Kasumi-1 (cell line): ENCODE measurements at places on chromosomes 3 and 15.
A peak's percentile ranks its signal among the peaks of the same experiment; 100 is the strongest.

GRCh38 chr15:28219116-28219515 lies 102.9 kb downstream of the HERC2 start:
- no peak for DNase-seq

DNA sequence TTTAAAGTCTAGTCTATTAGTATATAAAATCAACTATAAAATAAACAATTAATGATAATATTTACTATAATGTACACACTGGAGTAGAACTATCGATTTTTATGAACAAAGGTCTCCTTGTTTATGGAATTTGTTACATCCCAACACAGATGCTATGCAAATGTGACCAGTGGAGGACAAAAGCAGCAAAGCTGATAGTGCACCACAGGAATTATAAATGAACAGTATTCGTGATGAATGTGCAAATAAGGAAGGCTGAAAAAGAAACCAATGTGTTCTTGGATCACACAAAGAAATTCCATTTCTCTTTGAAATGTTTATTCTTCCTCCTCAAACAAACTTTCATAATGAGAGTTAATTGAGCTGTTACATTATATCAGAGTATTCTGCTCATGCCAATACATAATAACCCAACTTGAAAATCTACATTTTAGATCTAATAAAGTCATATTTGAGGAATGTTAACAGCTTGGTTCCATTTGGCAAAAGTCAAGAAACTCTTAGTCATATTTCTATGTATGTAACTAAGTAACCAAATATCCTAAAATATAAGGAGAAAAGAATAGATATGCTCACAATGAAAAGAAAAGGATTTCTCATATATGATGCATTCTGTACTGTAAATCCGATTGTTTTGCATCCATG lies 79.3 kb downstream of the NEK10 start:
- DNase-seq, result no peak

GRCh38 chr3:46208167-46208704 lies at the start of gene CCR1:
Gene CCR1 (minus strand): TSS chr3:46208313. CDS start chr3:46204313, 4,000 bp downstream.
- DNase-seq, result peak; percentile 72

DNA sequence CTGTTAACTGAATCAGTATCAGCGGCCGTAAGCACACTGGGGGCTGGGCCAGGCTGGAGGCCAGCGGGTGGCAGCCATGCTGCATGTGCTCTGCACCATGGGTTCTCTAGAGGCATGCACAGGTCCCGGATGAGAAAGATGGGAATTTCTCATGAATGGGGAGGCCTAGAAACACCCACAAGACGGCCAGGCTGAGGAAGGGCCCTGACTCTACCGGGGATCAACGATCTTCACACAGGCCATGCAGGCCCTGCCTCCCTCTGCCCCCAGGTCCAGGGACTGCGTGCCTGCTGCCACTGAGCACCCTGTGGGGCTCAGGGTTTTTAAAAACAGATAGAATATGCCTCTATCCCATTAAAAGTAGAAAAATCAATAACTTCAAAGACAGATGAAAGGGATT lies 32.7 kb downstream of the SLC41A3 start:
- DNase-seq, result no peak

GRCh38 chr3:71260782-71261181 lies 322.7 kb downstream of the FOXP1 start:
- DNase-seq, result no peak

DNA sequence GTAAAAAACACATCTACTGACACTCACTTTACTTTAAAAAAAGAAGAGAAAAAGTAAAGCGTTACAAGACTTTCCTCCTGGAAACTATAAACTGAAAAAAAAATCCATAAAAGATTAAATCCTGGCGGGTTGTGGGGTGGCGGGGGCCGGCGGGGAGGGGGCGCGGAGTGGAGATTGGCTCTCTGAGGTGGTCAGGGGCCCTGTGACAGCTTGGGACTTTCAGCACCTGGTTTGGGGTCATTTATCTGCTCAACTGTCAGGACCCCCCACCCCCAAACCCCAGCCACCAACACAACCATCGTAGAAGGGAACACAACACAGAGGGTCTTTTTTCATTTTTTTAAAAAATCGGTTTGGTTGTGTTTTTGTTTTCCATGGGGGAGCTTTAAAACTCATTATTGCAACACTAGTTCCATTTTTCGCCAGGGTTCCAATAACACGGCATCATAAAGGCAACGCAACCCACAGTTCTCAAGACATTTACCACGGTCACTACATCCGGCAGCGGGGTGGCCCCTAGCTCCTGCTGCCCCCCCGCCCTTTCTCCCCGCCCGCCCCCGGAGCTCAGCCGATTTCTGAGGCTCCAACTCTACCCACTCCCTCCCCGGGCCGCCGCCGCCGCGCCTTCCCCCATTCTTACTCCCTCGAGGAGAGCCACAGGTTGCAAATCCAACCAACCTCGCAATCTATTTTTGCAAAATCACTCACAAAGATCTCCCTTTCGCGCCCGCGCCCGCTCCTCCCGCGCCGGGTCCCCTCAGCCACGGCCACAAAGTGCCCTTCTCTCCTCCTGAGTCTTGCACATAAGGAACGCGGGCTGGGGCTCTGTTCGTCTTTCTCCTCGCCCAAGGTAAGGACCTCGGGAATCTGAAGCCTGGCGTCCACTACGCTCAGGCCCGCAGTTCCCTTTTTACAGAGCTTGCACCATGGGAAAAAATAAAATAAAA lies 1.8 kb downstream of the BCL6 start:
- peak; percentile 1 for DNase-seq

GRCh38 chr15:74664028-74664616 lies 31.7 kb downstream of the EDC3 start:
- DNase-seq, result no peak

DNA sequence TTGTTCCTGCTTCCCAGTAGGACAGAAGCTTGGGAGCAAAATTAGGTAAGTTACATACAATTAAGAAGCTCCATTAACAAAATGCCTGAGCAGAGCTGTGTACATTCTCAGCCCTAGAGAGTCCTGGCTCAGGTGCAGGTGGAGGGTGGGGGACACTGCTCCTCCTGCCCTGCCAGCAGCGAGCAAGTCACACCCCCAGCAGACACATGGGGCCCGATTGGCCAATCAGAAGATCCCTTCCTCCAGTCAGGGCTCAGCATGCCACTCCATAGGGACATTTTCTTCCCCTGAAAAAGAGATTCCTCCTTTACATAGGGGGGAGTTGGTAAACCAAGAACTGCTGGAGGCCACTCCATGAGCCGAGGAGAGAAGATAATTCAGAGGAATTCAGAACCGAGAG lies 62.1 kb downstream of the PLXNA1 start:
- DNase-seq, result no peak

DNA sequence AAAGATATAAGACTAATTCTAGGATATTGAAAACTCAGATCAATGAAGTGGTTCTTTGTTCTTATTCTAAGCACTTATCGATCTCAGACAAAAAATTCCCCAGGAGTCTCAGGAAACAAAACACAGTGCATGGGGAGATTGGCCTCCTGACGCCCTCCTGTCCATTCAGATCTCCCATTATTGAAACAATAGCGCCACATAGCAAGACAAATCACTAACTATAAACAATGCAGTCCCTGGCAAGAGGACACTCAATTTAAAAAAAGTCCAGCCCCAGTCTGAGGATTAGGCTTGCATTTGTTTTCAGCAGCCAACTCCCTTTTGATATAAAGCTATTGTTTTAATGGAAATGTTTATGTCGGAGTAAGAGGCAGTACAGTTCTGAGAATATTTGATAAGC lies 528.2 kb downstream of the GABRG3 start:
- DNase-seq, result no peak

DNA sequence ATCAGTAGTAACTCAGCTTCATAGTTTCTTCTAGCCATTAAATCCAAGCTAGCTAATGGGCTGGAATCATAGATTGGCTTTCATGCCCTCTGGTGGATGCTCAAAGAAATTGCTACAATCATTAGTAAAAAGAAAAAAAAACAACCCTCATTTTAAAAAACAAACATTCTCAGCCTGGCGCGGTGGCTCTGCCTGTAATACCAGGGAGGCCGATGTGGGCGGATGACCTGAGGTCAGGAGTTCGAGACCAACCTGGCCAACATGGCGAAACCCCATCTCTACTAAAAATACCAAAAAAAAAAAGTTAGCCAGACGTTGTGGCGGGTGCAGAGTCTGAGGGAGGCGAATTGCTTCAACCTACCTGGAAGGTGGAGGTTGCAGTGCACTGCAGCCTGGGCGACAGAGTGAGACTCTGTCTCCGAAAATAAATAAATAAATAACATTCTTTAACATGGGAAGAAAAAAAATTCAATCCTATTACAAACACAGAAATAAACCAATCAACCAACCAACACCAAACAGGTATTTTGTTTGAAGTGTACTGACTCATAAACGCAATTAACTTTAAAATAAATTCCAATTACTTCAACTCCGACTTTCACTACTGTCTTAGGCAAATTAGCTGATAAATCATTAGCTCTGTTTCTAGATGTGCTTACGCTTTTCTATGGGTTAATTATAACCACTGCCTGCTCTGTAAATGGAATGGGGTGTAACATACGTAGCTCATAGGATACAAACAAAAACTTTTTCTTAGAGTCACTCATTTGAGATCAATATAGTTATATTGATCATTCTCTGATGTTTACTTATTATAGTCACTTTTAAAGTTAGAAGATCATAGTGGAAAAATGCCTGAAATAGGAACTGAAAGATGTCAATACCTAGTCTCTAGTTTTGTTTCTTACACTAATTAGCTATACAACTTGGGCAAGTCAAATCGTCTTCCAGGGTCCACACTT lies 24.9 kb downstream of the TMEM207 start:
- DNase-seq, result peak; percentile 78

DNA sequence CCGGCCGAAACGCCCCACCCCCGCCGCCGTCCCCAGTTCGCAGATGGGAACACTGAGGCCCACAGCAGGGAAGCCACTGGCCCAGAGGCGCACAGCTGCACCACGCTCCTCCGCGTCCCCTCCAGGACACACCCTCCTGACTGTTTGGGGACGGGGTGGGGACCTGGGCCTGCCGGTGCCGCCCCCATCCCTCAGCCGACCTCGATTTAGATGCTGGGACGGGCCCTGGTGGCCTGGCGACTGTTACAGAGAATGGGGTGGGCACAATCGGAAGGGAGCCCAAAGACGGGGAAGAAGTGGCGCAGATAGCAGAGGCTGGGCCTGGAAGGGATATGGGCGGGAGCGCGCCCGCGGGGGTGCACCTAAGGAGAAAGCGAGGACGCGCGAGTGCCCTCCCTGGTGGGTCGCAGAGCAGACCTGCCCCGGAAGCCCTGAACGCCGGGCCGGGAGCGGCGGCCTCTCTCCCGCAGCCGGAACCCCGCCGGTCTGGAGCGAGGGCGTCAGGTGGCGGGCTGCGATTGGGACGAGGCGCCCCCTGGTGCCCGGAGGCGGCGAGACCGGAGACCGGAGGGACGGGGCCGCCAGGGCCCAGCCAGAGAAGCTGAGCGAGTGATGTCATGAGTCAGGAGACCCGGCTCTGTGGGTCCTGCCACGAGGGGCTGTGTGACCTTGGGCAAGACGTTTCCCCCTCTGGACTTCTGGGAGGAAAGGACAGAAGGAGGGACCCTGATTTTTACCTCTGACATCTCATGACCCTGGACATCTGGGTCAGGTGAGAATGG lies 78.4 kb downstream of the IQSEC1 start:
- DNase-seq, result peak; percentile 59

- DNase-seq, result no peak
Observed at GRCh38 chr3:13718000-13718399, 161.9 kb downstream of the WNT7A start.

- DNase-seq, result no peak
Observed at GRCh38 chr3:184602372-184603150, 41.0 kb downstream of the EPHB3 start.

GRCh38 chr3:132256989-132257388 lies 60.2 kb upstream of the ACP3 start:
- DNase-seq, result peak; percentile 82

DNA sequence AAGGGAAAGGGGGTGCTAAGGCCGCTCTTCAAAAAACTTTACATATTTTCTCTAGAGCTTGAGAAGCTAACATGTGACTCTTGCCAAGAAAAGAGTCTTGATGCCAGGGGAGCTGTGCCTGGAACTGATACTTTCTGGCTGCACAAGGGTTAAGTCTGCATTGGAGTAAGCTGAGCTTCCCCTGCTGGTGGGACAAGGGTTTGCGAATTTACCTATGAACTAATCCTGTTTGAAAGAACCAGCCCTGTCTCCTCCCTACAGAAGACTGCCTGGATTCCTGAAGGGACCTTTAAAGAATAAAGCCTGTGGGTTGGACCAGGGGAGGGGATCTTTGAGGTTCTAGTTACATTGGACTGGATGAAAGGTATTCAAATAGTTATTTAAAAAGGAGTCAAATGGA lies 58.3 kb upstream of the EPHA3 start:
- DNase-seq, result peak; percentile 45

- DNase-seq, result no peak
Observed at GRCh38 chr15:51111061-51111460, 16.4 kb upstream of the TNFAIP8L3 start.

DNA sequence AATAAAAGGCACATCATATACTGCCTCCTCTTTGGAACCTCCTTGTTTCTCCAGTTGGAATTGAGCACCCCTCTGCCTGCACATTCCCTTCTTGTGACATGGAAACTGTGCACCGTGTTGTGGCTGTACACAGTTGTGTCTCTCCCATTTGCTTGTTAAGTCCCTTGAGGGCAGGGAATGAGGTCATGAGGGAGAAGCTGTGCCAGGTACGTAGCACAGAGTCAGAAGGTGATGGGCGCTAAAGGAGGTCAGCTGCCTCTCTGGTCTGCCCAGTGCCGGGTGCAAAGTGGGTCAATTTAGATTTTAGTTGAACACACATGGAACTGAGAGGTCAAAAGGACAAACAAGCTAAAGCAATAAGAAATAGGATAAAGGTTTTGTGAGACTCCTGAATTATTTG lies 124.4 kb downstream of the FAM43A start:
- DNase-seq, result no peak

- DNase-seq, result no peak
Observed at GRCh38 chr3:192275741-192276355, 451.5 kb downstream of the FGF12 start.

DNA sequence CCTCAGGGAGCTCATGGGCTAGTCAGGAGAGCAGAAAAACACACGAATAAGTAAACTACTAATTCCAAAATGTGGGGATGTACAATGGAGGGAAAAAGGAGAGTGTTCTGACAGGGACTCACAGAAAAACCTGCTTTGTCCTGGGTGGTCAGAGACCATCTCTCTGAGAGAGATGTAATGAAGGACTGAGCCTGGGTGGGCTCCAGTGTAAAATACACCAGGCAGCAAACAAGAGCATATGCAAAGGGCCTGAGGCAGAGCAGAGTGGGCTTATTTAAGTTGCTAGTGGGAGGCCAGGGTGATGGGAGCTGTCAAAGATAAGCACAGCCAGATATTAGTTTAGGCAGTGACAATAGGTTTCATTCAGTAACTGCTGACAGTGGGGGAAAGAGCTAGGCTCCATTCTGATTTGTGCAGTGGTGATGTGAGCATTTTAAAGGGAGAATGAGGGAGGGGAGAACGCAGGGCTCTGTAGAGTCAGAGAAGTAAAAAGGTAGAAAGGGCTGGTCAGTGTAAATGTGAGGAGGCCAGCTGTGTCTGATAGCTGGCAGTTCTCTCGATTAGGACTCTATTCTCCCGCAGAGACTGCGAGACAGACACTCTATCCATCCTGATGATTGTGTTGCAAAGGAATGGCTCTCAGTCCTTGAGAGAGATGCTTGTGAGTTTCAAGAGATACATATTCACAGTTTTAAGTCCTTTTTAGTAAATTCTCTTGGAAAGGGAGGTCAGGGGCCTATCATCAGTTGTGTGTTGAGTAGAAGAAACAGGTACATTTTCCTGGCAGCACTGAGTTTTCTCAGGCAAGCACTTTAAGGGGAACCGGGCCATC lies 3.5 kb downstream of the TF start:
- no peak for DNase-seq

GRCh38 chr15:85826756-85827515 lies 32.2 kb upstream of the KLHL25 start:
- no peak for DNase-seq

- DNase-seq, result no peak
Observed at GRCh38 chr3:10268930-10269329, 20.7 kb downstream of the TATDN2 start.

GRCh38 chr3:160618363-160618762 lies 53.0 kb upstream of the KPNA4 start:
- DNase-seq, result no peak
